ENCODE measurements at places on chromosomes 1 and 21. TPM values are rescaled to one million over a fixed set of nuclear protein-coding genes. Genes with fewer than 3 reads are reported as not detected.
A peak's percentile ranks its signal among the peaks of the same experiment; 100 is the strongest.

DNA sequence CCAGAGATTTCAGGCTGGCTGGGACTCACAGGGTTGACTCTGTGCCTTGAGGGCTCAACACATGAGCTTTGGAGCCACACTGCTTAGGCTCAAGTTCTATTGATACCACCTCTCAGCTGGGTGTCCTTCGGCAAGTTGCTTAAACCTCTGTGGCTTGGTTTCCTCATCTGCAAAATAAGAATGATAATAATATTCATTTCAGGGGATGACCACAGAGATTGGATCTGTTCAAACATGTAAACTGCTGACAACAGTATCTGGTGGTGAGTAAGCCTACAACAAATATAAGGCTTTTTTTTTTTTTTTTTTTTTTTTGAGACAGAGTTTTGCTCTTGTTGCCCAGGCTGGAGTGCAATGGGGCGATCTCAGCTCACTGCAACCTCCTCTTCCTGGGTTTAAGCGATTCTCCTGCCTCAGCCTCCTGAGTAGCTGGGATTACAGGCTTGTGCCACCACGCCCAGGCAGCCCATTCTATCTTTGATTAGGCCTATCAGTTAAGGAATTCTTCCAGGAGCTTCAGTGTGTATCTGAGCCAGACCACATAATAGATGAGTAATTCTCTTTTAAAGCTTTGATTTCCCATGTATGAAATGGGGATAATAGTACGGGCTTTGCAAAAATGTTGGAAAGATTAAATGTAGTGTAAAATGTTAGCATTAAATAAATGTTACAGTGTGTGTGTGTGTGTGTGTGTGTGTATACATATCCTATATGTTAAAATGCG, 437.6 kb downstream of the PRDM2 start:
- H3K4me1 ChIP-seq, result no peaks in the 10 kb centered on the region
- no peak overlapping the region for H3K4me3 ChIP-seq
- H3K36me3 ChIP-seq, result no peaks in the 10 kb centered on the region
- H3K27ac ChIP-seq, result no peak overlapping the region

DNA sequence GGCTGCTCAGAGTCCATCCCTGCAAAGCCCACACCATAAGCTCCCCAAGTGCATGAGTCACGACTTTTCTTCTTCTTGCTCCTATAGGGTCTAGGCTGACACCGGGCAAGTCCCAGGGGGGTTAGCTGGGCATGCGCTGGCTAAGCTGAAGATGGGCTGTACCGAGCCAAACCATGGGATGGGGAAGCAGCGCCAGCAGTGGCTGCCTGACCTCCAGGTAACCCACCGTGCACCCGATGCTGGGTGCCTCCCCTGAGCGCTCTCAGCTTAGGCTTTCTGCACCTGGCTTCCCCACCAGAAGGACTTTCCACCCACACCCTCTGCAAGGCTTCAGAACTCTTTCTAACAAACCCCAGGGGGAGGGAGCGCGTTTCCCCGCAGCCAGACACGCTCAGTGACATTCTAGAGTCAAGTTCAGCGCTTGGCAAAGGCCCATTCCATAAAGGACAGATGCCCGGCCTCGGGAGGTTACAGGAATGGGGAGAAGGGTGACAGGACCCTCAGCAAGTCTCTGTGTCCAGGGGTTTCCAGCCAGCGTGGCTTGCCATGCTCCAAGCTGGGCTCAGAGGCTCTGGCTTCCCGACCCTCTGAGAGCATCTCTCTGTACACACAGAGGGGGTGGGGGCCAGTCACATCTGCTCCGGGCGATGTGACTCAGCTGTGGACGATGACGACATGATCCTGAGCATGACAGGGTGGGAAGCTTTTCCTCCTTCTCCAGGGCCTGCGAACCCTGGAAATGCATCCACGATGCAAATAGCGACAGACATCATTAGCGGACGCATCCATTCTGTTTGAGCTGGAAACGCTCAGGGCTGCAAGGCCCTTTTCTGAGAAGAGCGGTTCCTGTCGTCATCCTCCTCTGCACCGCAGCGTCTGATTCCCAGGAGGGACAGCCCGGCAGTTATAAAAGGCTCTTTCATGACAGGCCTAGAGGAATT, 107.8 kb downstream of the SIK1 start:
- H3K27me3 ChIP-seq, result no peaks in the 10 kb centered on the region
- no peak overlapping the region for H3K27ac ChIP-seq
- DNase-seq, result no peak
- H3K4me3 ChIP-seq, result no peak overlapping the region

The KCNT2 gene
- 6.1 TPM for polyA plus RNA-seq

The MYOC gene
- polyA plus RNA-seq, result 0.18 TPM

DNA sequence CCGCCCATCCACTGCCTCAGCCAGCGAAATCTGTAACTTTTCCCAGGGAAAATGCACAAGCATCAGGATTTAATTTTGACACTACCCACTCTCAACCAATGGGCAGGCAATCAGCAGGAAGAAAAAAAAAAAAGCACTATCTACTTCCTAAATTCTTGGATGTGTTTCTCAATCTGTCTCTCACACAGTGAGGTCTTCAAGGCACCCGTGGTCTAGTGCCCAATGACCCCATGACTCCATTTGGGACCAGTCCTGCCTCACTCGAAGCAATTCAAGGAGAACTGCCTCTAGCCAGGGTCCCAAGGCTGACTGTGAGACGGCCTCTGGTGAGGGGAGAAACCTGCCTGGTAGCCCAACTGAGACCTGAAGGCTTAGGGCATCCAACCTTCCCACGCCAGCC, 35.9 kb downstream of the CSF1 start:
- no peaks in the 10 kb centered on the region for H3K36me3 ChIP-seq
- peaks cover 15% of the 10 kb centered on the region for H3K4me1 ChIP-seq
- H3K27ac ChIP-seq, result no peak overlapping the region

DNA sequence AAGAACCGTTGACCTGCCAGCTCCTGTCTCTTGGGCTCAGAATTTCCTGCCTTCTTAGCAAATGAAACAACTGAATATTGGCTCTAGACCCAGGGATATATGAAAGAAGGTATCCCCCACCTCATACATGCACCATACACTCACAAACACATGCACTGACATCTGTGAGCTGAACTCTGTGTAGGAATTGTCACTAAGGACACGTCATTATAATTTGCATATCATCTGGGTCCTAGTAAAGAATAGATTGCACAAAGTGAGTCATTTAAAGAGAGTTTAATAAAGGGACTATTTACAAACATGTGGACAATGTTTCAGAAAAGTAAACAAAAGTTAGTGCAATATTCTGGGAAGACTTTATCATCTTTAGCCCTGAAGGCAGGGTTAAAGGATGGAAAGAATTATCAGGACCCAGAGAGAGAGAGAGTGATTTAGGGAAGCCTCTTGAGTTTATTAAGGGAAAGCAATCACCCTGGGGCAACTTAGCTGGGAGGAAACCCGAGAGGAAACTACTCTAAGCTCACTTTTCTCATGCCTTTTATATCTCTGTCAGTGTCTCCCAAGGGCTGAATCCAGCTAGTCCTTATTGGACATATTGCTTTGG, 74.1 kb upstream of the PLA2G4A start:
- no peaks in the 10 kb centered on the region for H3K4me1 ChIP-seq
- no peak overlapping the region for H3K27ac ChIP-seq
- no peaks in the 10 kb centered on the region for H3K36me3 ChIP-seq
- H3K27me3 ChIP-seq, result no peaks in the 10 kb centered on the region
- H3K4me3 ChIP-seq, result no peak overlapping the region

DNA sequence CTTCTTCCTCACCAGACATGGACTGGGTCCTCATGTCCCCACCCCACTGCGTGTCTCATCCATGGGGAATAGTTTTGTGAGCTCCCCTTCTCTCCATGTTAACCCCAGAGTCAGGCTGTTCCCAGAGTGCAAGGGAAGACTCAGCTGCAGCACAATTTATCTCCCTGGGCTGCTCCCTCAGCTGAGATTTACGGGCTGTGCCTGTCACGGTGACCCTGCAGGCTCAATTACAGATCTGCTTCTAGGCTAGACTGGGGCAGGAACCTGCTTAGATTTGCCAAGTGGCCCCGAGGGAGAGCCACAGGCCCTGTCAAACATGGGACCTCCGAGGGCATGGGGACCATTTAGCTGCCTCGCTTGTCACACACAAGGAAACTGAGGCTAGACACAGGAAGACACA, 37.8 kb downstream of the CDCP2 start:
- no peaks in the 10 kb centered on the region for H3K4me1 ChIP-seq
- H3K27me3 ChIP-seq, result no peaks in the 10 kb centered on the region
- no peaks in the 10 kb centered on the region for H3K36me3 ChIP-seq

The LAMC2 gene
- 0.14 TPM for polyA plus RNA-seq

DNA sequence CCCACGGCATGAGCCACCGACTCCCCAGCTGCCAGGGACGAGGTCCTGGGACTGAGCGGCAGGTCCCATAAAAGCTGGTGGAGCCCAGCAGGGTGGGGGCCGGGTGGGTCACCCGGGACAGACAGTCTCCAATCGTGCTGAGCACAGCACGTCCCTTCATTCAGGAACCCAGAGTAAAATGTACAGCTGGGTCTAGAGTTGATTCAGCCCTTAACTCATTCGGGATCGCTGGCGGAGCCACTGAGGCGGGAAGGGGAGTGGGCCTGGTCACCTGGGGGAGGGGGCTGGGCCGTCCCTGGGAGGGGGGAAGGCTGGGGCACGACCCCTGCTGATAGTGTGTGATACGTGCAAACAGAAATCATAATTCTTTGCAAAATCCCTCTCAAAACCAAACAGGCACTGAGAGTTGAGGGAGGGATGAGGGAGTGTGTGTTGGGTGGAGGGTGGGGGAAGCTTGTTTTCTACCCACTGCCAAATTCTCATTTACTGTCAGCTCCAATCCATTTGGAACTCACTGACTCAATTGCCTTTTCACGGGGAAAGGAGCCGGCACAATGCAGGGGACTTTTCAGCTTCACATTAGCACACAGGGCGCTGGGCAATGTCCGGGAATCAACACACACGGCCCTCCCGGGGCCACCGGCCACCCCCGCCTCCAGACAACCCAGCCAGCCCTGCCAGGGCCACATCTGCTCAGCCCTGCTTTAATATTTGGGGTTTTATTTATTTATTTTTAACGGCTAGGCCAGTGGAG, 13.8 kb downstream of the CASZ1 start:
- H3K36me3 ChIP-seq, result no peaks in the 10 kb centered on the region
- H3K4me1 ChIP-seq, result no peaks in the 10 kb centered on the region
- no peak for DNase-seq
- H3K27me3 ChIP-seq, result no peaks in the 10 kb centered on the region

- H3K36me3 ChIP-seq, result no peaks in the 10 kb centered on the region
- no peak overlapping the region for H3K27ac ChIP-seq
- H3K27me3 ChIP-seq, result no peaks in the 10 kb centered on the region
- no peak overlapping the region for H3K4me3 ChIP-seq
- H3K4me1 ChIP-seq, result no peaks in the 10 kb centered on the region
- no peak for DNase-seq
These were observed 16.1 kb upstream of the SHCBP1L start for GRCh38 chr1:182968836-182969734.

GRCh38 chr1:119713039-119713748, 1.5 kb downstream of the PHGDH start:
- H3K4me3 ChIP-seq, result peak overlapping the region; percentile 65
- H3K27me3 ChIP-seq, result no peaks in the 10 kb centered on the region
- H3K4me1 ChIP-seq, result peaks cover 37% of the 10 kb centered on the region
- no peak for DNase-seq
- H3K27ac ChIP-seq, result peak overlapping the region; percentile 37

The S100A2 gene
- polyA plus RNA-seq, result 0.22 TPM

The MNDA gene
- 3.7 TPM for polyA plus RNA-seq

- H3K27me3 ChIP-seq, result peaks cover 6% of the 10 kb centered on the region
- peaks cover 3% of the 10 kb centered on the region for H3K4me1 ChIP-seq
- no peak overlapping the region for H3K27ac ChIP-seq
- H3K4me3 ChIP-seq, result no peak overlapping the region
- no peak for DNase-seq
- H3K36me3 ChIP-seq, result no peaks in the 10 kb centered on the region
These were observed 25.4 kb upstream of the SMIM12 start for GRCh38 chr1:34884961-34885360.

The KCNC4 gene
- polyA plus RNA-seq, result 1.9 TPM

DNA sequence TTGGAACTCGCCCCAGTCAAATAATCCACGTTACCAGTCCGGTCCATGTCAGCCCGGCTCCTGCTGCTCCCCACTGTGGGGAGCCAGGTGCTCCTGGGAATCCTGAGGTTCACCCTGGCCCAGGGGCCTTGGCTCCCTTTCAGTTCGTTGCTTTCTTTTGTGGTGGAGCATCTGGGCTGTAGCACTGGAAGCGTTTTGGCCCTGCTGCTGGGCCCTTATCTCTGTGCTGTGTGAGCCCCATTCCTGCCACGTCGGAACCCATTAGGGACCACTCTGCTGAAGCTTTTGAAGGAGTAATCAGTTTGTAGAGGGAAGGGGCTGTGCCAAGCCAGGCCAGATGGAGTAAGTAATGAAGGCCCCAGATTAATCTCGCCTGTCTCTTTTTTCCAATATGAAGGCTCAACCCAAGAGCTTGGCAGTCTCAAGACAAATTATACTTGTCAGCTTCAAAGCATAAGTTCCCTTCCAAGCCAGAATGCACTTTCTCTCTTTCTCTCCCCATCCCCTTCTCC, 82.3 kb downstream of the PGM1 start:
- DNase-seq, result no peak
- no peak overlapping the region for H3K4me3 ChIP-seq
- H3K27me3 ChIP-seq, result no peaks in the 10 kb centered on the region
- peaks cover 1% of the 10 kb centered on the region for H3K4me1 ChIP-seq
- H3K36me3 ChIP-seq, result no peaks in the 10 kb centered on the region

The CYP2J2 gene
- 47.8 TPM for polyA plus RNA-seq

The SPRR2E gene
- polyA plus RNA-seq, result not detected

GRCh38 chr1:243501002-243501401, 245.2 kb downstream of the SDCCAG8 start:
- H3K27me3 ChIP-seq, result no peaks in the 10 kb centered on the region
- no peak for DNase-seq
- no peaks in the 10 kb centered on the region for H3K4me1 ChIP-seq
- no peak overlapping the region for H3K27ac ChIP-seq
- peaks cover 3% of the 10 kb centered on the region for H3K36me3 ChIP-seq

The B3GALT2 gene
- polyA plus RNA-seq, result 0.46 TPM

GRCh38 chr1:2523191-2523890, 3.1 kb downstream of the PANK4 start:
- H3K4me3 ChIP-seq, result no peak overlapping the region
- H3K36me3 ChIP-seq, result peaks cover 28% of the 10 kb centered on the region
- H3K27ac ChIP-seq, result peak overlapping the region; percentile 19
- no peaks in the 10 kb centered on the region for H3K27me3 ChIP-seq
- DNase-seq, result no peak

DNA sequence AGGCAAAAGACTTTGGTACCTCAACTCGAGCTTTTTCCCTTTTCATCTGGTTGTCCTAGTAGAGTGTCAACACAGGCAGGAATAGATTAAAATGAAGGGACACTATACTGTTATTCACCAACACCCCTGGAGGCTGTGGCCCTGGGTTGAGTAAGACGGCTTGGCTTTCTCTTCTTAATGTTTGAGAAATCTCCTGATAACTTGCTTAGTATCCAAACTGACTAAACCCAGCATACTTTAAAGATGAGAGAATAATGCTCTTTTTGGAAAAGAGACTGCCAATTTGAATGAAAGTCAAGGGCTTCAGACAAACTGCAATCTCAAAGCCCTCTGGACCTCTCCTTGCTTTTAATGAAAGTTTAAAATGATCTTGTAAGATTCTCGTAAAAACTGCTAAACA, 2.6 kb upstream of the SLC30A1 start:
- H3K27me3 ChIP-seq, result no peaks in the 10 kb centered on the region
- H3K36me3 ChIP-seq, result no peaks in the 10 kb centered on the region
- DNase-seq, result no peak

- H3K4me1 ChIP-seq, result no peaks in the 10 kb centered on the region
- no peak overlapping the region for H3K4me3 ChIP-seq
- H3K27me3 ChIP-seq, result no peaks in the 10 kb centered on the region
- no peaks in the 10 kb centered on the region for H3K36me3 ChIP-seq
- no peak for DNase-seq
- H3K27ac ChIP-seq, result no peak overlapping the region
These were observed 101.9 kb downstream of the RGS21 start for GRCh38 chr1:192418552-192419285.
